ENCODE measurements at places on chromosomes 1 and 21.

DNA sequence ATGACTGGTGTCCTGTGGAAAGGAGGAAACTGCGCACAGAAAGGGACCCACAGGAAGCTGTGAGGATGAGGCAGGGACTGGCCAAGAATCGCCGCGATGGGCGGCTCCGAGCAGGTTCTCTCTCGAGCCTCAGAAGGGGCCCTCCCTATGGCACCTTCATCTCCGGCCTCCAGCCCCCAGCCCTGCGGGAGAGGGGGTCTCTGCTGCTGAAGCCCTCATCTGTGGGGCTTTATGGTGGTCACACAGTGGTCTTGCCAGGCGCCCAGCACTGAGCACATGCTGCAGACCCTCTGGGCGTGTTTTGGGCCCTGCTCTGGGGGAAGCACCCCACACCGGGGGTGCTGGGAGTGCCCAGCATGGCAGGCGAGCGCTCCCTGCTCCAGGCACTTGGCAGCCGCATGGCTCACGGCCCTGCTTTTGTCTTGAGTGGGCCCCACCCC is 86.6 kb upstream of the ACTRT2 start:
- DNase-seq: no peak

DNA sequence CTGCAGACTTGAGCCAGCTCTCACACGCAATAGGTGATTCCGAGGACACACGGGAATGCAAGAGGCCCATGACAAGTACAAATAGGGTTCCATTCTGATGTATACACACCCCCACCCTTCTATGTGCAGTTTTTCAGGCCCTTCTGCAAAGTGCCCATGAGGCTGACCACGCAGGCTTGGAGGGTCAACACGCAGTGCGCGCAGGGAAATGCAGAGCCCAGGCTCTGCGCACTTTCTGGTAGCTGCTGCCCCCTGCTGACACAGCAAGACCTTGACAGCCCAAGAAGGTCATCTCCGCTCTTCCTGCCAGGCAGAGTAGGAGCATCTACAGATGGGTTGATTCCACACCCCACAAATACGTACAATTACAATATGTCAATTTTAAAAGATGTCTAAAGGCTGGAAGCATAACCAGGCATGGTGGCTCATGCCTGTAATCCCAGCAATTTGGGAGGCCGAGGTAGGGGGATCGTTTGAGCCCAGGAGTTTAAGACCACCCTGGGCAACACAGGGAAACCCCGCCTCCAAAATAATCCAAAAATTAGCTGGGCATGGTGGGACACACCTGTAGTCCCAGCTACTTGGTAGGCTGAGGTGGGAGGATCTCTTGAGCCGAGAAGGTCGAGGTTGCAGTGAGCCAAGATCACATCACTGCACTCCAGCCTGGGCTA is 18.5 kb downstream of the SH3BP5L start:
- DNase-seq: peak; percentile 47

- DNase-seq: no peak
These were observed 20.9 kb downstream of the SLC2A7 start for GRCh38 chr1:9005395-9005708.

DNA sequence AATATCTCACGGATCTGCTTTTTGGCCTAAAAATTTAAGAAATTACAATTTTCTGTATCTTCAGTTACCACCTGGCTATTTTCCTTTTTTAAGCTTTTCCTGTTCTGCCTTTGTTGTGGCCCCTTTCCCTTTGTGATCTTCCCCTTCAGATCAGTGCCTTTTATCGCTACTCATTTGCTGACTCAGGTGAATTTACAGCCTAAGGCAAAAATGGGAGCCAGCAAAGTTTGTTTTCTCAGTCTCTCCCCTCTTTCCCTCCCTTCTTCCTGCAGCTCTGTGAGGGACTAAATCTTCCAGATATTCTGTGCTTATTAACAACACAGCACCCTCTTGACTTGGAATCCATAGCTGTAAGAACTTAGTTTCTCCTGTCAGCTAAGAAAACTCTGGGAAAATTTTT is 5.3 kb upstream of the PRRC2C start:
- DNase-seq: no peak

DNA sequence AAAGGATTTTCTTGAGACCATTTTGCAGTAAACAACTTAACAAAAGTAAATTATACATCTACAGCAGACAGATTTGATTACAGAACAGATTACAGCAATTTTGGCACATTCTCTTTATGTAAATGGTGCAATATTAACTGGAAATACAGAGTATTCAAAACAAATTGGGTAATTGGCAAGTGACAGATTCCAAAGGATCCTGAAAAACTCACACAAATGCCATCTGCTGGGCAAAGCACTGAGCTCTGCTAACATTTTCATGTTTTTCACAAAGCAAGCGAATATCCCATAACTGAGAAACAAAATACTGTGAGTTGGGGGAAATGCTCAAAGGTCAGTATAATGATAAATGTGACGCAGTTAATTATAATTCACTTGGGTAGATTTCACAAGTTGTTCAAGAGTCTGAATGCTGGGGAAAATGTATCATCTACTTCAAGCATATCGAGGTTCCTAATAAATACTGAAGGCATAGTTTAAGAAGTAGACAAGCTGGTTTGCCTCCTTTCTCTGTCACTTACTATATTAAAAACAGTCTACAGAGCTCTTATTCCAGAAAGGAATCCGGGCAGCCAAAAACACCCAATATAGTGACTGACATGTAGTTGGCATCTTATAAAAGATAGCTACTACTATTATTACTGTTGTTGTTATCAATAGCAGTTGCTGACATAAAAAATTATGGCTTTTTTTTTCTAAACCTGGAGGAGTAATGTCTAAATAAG is 75.8 kb upstream of the SDC3 start:
- DNase-seq: no peak

DNA sequence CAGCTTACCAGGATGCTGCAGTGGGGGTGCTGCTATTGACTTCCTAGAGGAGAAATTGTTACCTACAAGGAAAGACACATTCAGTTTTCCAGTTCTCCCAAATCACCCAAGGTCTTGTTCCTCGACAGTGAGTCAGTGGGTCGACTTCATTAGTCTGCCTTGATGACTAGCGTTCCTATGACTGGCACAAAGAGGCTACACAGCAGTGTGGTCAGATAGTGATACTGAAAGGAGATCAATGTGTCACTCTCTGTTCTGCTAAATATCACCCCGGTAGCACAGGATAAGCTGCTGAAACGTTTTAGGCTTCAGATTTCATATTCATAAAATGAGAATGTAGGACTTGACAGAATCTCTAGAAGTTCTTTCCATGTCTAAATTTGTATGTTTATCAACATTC is 357.4 kb downstream of the LMX1A start:
- DNase-seq: no peak

GRCh38 chr21:42626171-42626570 is 27.2 kb upstream of the PDE9A start:
- DNase-seq: no peak

GRCh38 chr21:17454315-17455027 is 58.4 kb upstream of the CXADR start:
- peak; percentile 55 for DNase-seq

- no peak for DNase-seq
These were observed 455.8 kb upstream of the PRMT6 start for GRCh38 chr1:106600626-106601025.

GRCh38 chr21:41506611-41507520 is 1.1 kb downstream of the TMPRSS2 start:
- no peak for DNase-seq

DNA sequence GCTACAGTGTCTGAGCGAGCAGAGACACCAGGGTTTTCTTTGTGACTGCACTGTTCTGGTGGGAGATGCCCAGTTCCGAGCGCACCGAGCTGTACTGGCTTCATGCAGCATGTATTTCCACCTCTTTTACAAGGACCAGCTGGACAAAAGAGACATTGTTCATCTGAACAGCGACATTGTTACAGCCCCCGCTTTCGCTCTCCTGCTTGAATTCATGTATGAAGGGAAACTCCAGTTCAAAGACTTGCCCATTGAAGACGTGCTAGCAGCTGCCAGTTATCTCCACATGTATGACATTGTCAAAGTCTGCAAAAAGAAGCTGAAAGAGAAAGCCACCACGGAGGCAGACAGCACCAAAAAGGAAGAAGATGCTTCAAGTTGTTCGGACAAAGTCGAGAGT is 2.7 kb downstream of the ZBTB18 start:
- DNase-seq: no peak

GRCh38 chr1:235404190-235404589 is 37.0 kb downstream of the TBCE start:
- no peak for DNase-seq

- DNase-seq: no peak
These were observed 50.5 kb downstream of the HSPG2 start for GRCh38 chr1:21886486-21887215.

GRCh38 chr1:21436488-21437340 is 3.2 kb upstream of the NBPF3 start:
- DNase-seq: no peak

DNA sequence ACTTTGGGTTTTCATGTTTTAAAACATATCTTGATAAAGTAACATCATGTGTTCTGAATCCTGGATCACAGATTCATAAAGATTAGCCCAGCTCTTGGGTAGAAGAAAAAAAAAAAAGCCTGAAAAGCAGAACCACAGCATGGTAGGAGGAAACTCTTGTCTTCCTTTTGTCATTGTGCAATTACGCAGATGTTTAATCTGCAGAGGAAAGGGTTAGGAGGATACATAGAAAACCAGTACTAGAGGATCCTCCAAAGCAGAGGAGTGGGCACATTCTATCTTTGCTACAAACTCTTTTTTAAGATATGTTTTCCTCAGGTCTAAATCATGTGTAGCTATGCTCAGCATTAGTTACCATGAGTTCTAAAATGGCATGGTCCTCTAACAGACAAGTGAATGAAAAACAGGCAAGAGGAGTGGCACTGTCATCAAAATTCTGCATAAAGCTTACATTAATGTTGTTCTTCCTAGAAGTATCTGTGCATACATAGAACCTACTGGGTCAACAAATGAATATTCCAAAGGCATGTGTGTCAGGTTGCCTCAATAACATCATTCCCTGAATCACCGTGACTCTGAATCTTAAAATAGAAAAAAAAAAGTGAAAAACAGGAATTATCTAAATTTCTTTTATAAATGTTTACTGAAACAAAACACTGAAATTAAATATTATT is 107.0 kb downstream of the NME7 start:
- no peak for DNase-seq

DNA sequence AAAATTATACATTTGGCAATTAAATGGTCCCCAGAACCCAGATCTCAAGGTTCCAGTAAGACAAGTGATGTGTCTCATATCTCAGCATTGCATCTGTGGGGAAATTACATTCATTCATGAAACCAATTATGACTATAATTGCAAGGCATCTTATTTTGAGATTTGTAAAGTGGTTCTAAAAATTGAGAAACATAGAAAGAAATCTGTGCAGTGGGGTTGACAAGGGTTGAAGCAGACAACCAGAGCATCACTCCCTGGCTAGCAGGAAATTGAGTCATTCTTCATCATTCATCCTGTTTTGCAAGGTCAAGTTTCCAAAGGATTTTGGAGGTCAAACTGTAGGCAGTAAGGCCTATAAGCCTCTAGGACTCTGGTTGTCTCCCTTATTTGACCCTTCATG is 25.1 kb upstream of the MROH9 start:
- no peak for DNase-seq

DNA sequence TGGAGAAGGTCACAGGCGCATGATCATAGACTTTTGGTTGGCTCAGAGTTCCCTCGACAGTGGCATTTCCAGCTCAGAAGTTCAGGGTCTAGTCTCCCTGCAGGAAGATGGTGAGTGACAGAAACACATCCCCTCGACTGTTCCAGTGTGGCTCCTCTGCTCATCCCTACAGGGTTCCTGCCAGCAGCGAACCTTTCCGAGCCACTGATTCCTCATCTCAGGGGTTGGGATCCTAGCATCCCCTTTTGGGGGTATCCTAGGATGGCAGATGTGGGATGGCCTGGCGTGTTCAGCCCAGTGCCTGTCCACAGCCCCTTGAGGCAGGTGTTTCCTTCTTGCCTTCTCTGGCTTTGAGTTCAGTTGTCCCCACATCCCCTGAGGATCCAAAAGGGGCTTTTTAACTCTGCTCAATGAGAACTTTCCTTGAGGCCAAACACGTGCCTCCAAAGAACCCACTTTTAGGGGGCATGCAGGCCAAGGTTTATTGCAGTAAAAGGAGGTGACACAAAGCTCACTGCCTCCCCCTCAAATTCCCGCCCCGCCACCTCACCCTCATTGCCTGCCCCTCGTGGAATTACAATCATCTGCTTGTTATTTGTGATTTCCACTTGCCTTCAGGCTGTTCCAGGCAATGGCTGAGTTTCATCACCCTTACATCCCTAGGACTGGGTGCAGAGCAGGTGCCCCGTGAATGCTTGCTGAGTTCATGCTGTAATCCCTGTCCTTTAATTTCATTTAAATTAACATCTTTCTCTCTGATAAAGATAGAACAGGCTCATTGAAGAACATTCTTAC is 440.7 kb downstream of the CAMTA1 start:
- no peak for DNase-seq

DNA sequence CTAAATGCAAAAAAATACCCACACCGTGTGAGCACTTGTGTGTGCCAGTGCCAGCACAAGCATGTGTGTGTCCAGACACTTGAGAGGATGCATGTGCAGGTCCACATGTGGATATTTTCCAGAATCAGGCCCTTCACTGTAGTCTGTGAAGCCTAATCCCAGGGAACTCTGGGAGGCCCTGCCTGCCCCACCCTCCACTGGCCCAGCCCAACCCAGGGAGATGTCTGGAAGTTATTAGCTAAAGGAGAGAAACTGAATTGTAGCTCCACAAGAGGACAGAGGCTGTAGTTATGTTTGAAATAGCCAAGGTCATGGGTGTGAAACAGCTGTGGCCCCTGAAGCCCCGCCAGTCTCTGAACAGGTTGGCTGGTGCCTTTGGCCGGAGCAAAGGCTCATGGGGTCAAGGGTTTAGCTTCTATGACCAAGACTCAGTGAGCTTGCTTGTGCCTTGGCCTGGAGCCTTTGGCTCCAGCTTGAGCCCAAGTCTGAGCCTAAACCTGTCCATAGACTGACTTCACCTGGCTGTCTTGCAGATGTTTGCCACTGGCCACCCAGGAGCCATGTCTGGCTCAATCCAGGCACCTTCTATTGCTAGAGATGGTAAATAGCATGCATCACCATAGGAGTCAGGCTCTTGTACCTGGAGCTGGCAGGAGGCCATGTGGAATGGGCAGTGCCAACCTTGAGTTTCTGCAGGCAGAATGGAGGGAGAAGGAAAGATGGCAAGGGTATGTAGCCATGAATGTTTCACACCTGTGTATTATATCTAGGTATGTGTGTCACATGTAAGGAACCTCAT is 69.9 kb downstream of the TMEM53 start:
- DNase-seq: no peak

DNA sequence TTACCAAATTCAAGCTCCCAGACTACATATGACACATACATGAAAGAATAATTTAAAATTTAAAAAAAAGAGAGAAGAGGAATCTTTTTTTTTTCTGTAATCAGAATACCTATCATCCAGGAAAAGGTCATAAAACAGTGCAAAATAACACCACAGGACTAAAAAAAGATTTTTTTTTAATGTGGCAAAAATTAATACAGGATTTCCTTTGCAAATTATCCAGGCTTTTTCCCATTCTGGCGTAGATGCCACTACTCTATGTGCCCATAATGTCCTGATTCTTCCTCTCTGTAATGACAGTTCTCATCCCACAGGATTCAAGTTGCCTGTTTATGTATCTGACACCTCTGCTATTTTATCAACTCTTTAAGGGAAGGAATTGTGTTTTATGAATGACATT is 429.6 kb downstream of the SMYD3 start:
- DNase-seq: no peak
